GM12891 (cell line): ENCODE measurements at places on chromosomes 12 and 14.

GRCh38 chr12:119748497-119748896 lies 80.6 kb downstream of the PRKAB1 start:
- no peak for DNase-seq

- DNase-seq: no peak
Measured at GRCh38 chr12:2583642-2584401, 210.9 kb upstream of the FKBP4 start.

DNA sequence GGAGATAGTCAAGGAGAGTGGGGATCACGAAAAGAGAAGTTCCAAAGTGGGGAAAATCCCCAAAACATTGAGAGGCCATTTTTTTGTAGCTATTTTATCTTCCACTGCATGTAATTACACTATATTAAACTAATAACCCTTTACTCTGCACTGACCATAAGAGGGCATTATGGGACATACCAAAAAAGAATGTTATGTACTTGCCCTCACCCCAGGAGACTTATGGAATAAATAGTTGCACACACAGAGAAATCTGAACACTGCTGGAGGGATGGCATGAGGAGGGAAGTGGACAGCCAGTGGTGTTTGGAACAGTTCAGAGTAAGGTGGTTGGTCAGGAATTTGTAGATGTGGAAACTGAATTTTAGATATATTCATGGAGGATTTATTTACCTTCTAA lies 422.9 kb downstream of the SNAPC1 start:
- DNase-seq: no peak

DNA sequence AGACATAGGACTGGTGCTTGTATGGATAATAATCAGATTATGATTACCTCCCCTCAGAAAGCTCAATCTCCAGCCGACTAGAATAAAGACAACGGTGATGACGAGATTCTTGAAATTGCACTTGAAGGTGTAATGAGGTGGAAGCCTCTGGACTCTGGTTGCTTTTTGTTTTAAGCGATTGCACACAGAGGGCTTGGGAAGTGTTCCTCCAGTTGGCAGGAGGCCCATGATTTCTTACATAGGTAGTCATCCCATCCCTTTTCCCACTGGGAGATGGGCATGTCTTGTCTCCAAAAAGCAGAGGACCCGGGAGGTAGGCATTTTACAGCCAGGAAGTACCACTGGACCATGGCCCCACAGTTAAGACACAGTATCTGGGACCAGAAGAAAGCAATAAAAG lies 165.7 kb upstream of the FKBP4 start:
- no peak for DNase-seq

- DNase-seq: no peak
Measured at GRCh38 chr12:68078737-68079136, 80.8 kb downstream of the IFNG start.

DNA sequence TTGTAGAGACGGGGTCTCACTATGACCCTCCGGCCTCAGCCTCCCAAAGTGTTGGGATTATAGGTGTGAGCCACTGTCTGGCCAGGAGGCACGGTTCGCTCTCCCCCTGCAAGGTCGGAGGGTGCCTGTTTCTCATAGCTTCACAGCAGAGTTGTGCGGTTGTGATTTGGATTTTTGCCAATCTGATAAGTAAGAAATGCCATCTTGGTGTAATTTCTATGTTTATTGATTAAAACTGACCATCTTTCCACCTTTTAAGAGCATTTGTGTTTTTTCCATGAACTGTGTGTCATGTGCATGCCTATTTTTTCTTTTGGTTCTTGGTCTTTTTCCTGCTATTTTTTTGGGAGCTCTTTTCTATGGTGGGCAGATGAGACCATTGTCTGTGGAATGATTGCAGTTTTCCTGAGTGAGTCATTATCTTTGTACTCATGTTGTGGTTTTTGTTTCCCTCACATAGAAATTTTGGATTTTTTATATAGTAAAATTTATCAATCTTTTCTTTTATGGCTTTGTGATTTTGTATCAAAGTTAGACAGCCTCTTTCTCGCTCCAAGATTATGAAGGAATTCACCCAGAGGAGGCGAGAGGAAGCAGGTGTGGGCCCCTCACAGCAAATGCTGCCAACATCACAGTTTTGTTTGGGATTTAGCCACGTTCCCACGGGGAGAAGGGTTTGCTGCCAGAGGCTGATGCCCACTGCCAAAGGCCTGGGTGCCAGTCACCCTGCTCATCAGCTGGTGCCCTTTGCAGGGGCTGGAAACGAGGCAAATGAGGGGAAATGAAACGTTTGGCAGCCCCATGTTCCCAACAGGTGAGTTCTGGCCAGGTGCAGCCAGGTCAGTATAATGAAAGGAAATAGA lies 47.2 kb downstream of the RFX4 start:
- no peak for DNase-seq

DNA sequence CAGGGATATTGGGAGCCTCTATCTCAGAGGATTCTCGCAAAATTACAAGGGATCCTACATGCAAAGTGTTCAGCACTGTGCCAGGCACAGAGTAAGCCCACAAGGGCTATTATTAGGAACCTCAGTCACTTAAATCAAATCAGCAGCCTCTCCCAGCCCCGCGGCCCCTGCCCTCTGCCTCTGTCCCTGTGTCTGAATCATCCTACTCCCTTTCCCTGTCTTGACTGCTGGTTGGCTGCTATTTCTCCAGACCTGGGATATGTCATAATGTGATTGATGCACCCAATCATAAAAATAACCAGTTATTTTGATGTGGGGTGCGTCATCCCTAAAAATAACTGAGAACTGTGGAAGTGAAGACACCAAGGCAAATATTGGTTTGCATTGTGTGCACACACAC lies 176.3 kb downstream of the KSR2 start:
- no peak for DNase-seq

GRCh38 chr12:46373301-46374296 lies 1.0 kb upstream of the SLC38A2 start:
- no peak for DNase-seq

GRCh38 chr14:87181288-87181687 lies 811.7 kb downstream of the GALC start:
- no peak for DNase-seq

DNA sequence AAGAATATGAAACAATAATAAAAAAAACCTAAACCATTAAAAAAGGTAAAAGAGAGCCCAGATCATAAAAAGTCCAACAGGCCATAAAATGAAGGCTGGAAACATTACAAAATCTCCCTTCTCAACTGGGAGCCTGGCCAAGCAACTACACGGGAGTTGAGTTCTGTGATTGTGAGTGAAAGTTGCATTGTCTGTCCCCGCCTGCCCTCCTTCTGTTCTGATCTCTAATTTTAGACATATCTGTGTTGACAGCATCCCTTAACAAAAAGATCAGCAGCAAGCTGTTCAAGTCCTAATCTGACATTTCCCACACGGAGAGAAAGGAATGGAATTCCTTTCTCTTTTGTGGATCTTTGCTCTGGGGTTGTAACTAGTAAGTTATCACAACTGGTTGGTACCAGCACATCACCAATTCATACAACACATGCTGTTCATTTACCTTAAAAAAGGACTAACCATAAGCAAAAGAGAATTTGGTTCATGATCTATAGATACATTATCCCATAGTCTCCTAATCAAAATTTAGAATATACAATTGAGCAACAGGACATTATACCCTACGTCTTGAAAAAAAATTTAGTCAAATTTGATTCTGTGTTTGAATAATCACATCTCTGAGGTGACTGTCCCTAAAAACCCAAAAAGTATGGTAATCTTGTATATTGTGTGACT lies 205.1 kb upstream of the GZMB start:
- DNase-seq: no peak

- no peak for DNase-seq
Measured at GRCh38 chr12:1744932-1745331, 54.1 kb downstream of the ADIPOR2 start.

DNA sequence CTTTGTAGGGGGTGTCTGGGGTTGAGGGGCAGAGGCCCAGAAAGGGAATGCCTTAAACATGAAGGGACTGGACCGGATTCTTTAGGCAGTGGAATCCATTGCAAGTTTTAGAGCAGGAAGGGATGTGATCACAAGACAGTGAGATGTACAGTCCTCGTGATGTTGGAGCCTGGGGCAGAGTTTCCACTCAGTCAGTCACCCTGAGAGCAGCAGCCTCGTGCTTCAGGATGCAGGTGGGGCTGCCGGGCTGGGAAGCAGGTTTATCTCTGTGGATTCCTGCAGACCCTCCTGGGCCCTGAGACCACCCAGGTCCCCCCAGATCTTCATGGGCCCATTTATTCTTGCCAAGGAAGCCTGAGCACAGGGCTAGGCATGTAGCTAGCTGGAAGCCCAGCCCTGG lies 38.5 kb downstream of the RIN3 start:
- DNase-seq: no peak

GRCh38 chr14:60272177-60272576 lies 23.2 kb downstream of the PPM1A start:
- DNase-seq: no peak

GRCh38 chr14:75220156-75220555 lies 43.7 kb upstream of the TMED10 start:
- DNase-seq: no peak

GRCh38 chr14:73630009-73630780 lies 14.6 kb upstream of the DNAL1 start:
- no peak for DNase-seq

DNA sequence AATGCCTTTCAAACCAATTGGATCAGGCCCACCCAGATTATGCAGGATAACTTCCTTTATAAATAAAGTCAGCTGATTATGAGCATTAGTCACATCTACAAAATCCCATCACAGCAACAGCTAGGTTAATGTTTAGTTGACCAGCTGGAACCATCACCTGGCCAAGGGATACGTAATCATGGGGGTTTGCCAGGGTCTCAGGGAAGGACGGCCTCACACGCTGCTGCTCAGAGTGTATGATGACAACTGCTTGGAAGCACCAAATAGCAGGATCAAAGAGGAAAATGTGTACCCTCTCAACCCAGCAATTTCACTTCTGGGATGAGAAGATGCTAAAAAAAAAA lies 162.6 kb downstream of the SLC15A4 start:
- DNase-seq: no peak

DNA sequence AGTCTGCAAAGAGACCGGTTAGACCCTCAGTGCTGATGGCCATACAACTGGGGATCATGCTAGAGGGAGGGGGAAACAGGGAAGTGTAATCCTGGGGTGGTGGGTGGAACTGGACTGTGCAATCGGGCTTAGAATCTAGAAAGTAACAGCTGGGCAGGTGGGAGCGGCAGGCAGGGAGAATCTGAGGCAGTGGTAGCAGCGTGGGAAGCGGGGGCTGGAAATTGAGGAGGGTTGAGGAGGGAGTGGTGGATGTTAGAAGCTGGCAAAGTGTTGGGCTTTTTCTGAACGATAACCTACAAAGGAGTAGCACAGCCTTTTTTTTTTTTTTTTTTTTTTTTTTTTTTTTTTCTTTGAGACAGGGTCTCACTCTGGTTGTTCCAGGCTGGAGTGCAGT lies 3.1 kb upstream of the IGFBP6 start:
- DNase-seq: no peak

DNA sequence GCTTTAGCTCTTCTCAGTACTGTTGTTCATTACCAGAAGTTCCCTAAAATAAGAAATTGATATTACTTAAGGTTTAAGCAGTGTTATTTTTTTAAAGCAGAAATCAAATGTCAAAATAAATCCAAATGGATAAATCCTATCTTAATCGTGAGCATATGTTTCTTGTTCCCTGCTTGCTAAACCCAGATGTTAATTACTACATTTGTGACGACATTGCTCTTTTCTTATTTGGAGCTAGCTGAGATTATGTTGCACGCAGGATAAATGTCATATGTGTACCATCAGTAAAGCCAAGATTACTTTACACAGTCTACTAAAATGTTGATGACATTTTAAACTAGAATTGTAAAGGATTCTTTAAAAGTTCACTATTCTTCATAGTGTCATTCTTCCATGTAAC lies 157.5 kb downstream of the PLCZ1 start:
- no peak for DNase-seq

DNA sequence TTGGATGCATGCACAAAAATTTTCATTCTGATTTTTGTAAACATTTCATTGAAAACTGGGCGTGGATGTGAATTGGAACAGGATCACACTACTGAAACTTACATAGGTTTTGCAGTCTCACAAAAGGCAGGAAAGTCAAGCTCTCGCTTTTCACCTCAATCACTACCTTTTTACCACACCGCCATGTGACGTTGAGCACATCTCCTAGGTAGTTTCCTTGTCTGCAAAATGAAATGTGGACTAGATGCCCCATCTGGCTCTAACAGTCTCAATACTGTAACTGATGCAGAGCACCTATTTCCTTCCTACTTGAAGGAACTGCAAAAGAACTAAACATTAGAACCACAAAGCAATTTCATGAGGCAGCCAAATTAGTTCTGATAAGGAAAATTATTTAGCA lies 4.4 kb upstream of the YY1 start:
- no peak for DNase-seq

GRCh38 chr12:110561471-110562201 lies 21.5 kb downstream of the PPTC7 start:
- no peak for DNase-seq

DNA sequence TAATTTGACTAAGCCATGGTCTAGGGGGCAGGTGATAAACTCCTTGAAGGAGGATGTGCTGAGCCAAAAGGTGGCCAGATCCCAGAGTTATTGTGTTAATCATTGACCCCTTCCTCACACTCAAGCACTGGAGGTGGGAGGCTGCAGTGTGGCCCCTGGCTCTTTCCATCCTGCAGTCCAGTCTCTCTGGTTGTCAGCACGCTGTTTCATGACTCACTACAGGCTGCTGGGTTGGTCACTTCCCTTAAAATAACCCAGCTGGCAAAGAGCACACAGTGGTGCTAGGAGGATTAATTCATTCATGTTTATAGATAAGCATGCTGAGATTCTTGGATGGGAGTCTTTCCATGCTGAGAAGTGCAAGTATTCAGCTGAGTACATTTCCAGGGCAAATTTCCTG lies 228.9 kb downstream of the ANO2 start:
- no peak for DNase-seq

DNA sequence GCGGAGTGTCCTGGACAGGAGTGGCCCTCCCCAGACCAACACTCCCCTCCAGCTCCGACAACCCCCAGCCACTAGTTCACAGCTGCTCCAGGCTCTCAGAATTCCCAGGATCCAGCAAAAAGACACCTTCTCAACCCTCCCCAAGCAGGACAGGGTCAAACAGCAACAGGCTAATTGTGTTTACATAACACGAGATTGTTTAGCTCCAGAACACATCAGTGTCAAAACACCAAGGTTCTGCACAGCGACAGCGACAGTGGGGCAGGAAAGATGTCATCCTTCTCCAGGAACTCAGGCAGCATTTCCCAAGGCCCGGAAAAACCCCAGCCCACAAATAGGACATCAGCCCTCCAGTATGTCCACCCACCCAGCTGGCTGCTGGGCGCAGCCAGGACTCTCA lies 16.5 kb downstream of the ITPK1 start:
- no peak for DNase-seq

GRCh38 chr14:94317259-94317658 lies 5.9 kb downstream of the SERPINA6 start:
- DNase-seq: no peak

- no peak for DNase-seq
Measured at GRCh38 chr12:80802652-80803400, 86.1 kb downstream of the MYF5 start.

DNA sequence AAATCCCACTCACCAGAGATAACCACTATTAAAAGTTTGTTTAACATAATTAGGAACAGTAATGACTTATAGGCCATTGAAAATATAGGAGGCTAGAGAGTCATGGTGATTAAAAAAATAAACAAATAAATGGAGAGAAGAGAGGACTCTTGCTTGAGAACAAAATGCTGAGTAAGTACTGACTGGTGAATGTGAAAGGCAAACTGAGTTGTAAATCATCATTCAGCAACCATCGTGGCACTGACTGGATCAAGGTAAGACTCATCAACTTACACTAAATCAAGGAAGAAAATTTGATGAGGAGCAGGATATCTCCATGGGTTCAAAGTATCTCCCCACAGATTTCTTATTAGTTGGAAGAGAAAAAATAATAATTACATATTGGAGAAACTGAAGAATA lies 14.1 kb upstream of the YBX3 start:
- DNase-seq: no peak
